ENCODE measurements at places on chromosomes 3 and 15. TPM values are rescaled to one million over a fixed set of nuclear protein-coding genes. Genes with fewer than 3 reads are reported as not detected.

The BOC gene
- total RNA-seq, result 2.2 TPM

The AMIGO3 gene
- 0.19 TPM for total RNA-seq

The SI gene
- total RNA-seq, result not detected

The DUOXA2 gene
- not detected for total RNA-seq

The NRG4 gene
- total RNA-seq, result 0.09 TPM

The SLC9C1 gene
- total RNA-seq, result not detected

The BCL2A1 gene
- total RNA-seq, result 0.35 TPM

All from airway epithelial cell (primary cell).